ENCODE measurements at places on chromosomes 5 and 9.

DNA sequence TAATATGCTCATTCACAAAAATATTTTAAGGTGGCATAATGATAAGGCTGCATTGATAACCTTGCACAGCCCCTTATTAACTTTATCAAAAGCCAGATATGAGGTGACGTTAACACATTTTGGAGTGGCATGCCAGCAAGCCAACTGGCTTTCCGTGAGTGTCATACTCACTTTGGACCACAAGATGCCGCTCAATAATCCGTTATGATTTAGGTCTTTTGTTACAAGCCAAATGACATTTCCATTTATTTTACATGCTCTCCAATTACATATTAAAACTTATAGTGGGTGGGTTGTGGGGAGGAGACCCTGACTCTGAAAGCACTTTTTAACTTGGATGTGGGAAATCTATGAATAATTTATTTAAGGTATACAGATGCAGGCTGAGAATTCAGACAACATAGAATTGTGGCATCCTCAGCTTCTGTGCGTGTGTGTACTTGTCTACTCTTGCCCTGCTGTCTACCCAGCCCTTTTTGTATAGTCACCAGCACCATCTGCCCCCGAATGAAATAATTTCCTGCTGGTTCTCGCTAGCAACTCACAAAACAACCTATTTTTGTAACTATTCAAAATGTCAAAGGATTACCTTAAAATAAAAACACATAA lies 305.1 kb downstream of the PSAT1 start:
- peak; percentile 23 for DNase-seq

DNA sequence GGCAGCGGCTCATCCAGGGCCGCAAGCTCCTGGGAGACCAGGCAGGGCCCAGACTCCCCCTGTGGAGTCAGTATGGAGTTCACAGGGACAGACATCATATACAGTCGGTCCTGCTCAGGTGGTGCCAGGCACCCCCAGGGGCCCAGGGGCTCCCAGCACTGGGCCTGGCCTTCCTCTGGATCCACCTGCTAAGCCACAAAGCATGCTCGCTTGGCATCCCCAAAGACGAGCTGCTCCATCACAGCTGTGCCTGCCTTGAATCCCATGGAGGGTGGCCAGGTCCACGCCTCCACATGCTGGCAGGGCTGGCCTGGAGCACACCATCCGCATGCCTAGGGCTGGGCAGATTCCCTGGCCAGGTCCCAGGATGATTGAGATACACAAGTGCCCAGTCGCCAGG lies 4.6 kb downstream of the BICD2 start:
- DNase-seq: no peak

- DNase-seq: no peak
Observed at GRCh38 chr5:92041911-92042660, 659.0 kb upstream of the ARRDC3 start.

DNA sequence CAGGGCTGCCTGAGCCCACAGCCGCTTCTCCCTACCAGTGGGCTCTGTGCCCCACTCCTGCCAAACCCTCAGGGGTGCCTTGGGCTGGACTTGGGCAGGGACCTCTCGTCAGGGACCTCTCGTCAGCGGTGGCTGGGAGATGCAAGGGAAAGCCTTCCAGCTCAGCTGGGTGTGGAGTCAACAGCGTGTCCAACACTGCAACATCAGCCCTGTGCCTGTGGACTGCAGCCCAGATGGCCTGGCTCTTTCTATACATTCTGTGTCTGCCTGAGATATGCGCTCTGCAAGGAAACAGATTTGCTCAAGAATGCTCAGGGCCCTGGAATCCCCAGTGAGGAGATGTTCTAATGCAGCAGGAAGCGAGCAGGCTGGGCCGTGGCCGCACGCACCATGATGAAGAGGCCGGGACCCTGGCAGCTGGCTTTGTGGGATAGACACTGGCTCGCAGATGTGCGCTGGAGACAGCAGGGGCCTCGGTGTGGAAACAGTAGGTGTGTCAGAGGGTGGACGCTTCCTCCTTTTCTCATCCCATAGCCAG lies 85.0 kb upstream of the COL5A1 start:
- no peak for DNase-seq

- DNase-seq: no peak
Observed at GRCh38 chr9:107863396-107863795, 373.8 kb upstream of the KLF4 start.

DNA sequence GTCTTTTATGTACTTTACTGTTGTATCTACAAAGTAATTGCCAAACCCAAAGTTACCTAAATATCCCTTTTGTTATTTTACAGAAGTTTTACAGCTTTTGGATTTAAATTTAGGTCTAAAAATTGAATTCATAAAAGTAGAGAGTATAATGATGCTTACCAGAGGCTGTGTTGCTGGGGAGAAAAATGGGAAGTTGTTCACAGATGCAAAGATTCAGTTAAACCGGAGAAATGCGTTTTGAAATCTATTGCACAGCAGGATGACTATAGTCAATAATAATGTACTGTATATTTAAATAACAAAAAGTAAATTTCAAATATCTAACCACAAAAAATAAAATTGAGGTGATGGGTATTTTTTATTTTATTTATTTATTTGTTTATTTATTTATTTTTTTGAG lies 2.6 kb upstream of the ANKRD18A start:
- no peak for DNase-seq

DNA sequence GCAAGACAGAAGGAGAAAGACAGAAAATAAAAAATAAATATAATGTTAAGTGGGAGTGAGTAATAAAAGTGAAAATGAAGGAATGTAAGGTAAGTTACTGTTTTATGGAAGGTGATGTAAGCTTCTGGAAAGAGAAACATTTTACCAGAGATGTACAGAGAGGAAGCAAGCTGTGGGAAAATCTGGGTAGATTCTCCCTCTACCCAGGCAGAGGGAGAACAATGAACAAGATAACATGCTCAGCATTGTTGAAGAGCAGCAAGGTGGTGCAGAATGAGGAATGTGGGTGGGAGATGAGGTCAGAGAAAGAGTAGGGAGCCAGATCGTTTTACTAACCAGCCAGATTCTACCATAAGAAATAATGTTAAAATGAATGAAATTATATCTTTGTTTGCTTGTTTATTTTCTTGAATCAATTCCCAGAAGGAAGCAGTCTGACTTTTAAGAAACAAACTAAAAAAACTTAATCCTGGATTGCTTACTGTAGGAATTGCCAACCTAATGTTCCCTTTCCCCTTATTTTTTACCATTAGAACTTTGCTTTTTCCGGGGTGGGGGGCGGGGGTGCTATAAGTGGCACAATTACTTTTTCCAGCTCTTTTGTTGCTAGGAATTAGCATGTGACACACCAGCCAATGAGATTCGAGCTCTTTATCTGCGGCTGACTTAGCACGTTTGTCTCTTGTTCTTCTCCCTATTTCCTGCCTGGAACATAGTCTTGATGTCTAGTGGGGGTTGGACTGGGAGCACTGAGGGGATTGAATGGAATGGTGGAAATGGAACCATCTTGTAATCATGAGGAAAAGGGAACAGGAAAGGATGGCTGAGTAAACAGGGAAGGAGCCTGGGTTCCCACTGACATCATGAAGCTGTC lies 356.7 kb downstream of the TMEM167A start:
- no peak for DNase-seq

GRCh38 chr5:28766565-28767158 lies 1728.3 kb upstream of the CDH9 start:
- DNase-seq: no peak

DNA sequence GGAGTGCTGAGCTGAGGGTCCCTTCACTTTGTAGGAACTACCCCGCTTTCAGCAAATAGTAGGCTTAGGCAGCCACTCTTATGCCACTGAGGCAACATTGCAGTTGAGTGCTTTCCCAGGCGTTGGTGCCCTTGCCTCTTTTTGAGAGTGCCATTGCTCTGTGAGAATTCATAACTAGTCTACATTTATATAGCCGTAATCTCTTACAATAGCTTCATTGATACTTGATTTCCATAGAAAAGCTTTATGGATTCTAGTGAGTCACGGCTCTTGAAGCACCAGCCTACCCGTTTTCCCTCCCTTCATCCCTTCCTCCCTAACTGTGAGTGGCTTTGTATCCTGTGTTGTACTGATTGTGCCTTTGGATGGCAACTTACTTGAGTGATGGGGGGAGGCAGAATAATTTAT lies 283.9 kb downstream of the AOPEP start:
- no peak for DNase-seq

DNA sequence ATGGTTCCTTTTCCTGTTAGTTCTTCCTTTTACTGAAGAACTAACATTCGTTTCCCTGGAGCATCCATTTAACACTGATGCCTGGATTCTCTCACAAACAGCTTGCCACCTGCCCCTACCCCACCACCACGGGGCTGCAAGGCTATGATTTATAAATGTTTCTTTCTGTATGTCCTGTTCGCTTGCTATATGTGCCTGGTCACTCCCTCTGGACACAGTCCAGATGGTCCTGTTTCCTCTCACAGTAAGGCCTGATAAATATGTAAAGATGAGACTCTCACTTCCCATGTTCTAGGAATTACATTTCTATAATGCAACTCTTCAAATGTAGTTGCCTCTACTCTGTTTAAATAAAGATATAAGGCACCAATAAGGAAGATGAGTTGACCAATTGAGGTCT lies 146.4 kb upstream of the SHB start:
- no peak for DNase-seq

DNA sequence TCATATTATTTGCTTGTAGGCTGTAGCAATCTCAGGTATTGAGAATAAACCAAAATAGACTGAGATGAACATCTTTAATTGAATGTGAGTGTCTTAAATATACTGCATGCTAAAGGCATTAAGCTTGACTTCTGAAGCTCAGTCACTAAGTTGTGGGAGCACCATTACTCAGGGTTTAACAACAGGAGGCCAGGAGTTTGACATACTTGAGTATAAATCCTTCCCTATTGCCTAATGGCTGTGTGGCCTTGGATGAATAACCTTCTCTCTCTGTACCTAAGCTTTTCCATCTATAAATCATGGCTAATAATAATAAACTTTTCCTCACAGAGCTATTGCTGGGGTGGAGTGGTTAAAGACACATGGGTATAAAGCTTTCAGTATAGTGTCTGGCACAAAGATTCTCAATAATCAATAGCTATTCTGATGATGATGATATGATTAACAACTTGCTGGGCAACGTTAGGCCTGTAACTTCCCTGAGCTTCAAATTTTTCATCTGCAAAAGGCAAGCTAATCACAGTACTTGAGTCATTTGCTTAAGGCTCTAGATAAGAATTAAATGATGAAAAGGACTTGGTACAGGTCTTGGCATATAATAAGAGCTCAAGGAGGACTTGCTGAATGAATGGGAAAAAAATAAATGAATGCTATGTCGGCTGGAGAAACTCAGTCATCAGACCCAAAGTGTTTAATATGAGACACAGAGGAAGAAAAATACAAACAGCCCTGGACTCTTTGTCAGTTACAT lies 174.0 kb upstream of the IL12B start:
- DNase-seq: no peak

DNA sequence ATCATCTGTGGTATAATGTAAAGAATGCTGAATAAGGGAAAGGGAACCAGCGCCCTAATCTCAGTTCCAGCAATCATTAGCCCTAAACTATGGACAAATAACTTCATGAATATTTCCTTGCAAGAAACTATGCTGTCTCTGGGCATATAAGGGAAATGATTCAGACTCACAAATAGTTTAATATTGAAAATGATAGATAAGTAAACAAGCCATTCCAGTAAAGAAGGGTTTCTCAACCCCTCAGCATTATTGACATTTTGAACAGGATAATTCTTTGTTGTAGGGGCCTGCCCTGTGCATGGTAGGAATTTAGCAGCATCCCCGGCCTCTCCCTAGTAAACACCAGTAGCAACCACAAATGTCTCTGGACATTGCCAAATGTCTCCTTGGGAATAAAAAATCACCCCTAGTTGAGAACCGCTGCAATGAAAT lies 23.8 kb downstream of the C5 start:
- no peak for DNase-seq

DNA sequence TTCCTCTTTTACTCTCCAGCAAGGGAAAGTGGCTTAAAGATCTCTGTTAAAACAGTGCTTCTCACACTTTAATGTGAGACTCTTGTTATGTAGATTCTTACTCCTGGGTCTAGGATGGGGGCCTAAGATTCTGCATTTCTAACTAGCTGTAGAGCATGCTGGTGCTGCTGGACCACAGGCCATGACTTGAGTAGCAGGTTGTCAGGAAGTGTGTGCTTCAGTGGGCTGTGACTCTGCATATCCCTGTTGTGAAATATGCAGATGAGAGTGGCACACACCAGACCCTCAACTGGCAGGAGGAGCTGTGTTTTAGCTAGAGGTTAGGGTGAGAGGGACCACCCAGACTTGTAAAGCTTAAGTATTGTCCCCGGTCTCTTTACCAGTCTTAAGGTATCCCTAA lies 191.1 kb upstream of the DMRT1 start:
- no peak for DNase-seq

DNA sequence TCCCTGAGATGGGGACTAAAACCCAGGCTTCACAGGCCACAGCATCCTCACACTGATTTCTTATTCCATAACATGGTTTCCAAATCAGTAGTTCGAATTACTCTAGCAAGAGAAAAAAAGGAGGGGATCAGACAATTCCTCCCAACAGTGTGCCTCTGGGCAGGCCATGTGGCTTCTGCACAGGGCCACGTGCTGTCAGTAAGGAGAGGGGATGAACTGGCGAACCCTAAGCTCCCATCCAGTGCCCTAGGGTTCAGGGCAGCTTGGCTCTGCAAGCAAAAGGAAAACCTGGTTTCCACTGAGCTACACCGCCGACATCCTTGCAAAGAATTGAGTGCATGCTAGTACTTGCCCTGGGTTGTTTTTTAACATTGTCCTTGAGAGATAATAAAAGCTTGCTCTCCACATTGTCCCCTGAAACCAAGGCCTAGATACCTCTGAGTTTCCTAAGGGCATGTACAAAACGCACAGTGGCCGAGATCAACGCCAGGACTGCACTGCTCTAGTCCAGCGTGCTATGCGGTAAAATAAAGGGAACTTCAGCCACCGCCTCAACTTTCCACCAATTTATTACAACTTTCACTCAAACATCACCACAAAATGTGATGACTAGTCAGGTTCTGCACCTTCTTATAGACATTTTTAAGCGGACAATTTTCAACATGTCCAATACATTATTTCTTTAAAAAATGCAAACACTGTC lies 4.5 kb downstream of the CAMSAP1 start:
- no peak for DNase-seq

DNA sequence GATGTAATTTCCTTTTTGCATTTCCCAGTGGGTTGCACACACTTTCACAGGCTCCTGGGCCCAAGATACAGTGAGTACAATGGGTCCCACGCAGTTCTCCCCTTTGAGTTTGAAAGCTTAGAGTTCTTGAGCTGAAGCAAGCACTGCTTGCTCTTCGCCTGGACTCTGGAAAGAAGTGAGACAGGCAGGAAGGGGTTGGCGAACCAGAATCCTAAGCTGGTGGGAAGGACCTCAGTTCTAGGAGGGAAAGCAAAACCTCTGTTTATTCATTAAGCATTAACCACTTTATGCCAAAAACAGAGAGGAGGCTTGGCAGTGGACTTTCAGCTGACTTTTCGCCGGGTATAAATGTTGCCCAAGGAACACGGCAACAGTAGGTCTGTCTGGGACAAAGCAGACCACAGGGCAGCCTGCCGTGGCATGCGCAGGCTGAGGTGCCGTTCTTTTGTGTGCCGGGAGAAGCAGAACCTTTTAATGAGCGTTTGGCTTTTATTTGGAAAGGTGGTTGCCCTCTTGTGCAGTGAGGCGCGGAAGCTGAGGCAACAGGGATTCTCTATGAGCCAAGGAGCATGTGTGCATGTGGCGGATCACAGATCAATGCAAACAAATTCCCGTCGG lies 239.9 kb upstream of the PANK3 start:
- DNase-seq: no peak

- DNase-seq: no peak
Observed at GRCh38 chr9:16519001-16519400, 351.5 kb downstream of the BNC2 start.

Measured in HuH-7 (cell line).